Neuronal stem cell (in vitro differentiated cells): ENCODE measurements at places on chromosomes 12 and 14.

DNA sequence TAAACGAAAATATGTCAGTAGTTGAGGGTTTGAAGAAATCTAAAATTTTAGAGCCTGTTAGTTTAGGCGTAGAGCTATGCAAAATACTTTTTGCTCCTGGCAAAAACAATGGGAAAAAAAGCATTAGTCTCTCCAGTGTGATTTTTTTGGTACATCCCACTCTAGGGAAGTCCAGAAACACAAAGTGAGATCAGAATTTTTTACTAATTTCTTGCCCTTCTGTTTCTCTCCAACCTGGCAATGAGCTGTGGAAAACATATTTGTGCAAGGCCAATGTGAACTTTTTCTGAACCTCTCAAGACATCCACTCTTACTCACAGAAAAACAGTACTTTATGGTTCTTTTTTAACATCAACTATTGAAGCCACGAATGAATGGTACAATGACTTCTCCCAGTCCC lies 56.9 kb upstream of the DCN start:
- no peak for DNase-seq

- DNase-seq, result no peak
Observed at GRCh38 chr14:38290601-38291188, 34.8 kb upstream of the CLEC14A start.

DNA sequence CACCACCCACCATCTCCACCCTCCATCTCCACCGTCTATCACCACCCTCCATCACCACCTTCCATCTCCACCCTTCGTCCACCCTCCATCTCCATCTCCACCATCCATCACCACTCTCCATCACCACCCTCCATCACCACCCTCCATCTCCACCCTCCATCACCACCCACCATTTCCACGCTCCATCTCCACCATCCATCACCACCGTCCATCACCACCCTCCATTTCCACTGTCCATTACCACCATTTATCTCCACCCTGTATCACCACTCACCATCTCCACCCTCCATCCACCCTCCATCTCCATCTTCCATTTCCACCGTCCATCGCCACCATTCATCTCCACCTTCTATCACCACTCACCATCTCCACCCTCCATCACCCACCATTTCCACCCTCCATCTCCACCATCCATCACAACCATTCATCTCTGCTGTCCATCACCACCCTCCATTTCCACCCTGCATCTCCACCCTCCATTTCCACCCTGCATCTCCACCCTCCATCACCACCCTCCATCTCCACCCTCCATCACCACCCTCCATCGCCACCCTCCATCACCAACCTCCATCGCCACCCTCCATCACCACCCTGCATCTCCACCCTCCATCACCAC lies 6.1 kb upstream of the CEP170B start:
- no peak for DNase-seq

- DNase-seq, result no peak
Observed at GRCh38 chr12:120540445-120540844, 6.3 kb downstream of the RNF10 start.

DNA sequence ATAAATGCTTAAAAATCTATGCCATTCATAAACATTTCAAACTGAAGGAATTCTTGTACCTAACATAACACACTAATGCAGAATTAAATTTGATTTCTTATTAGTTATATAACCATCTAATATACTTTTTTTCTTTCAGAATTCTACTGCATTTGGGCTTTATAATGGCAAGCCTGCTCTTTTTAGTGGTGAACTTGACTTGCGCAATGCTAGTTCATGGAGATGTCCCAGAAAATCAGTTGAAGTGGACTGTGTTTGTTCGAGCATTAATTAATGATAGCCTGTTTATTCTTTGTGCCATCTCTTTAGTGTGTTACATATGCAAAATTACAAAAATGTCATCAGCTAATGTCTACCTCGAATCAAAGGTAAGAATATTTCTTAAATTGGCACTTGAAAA lies 47.3 kb downstream of the GPR137C start:
- DNase-seq, result no peak

GRCh38 chr12:8145754-8146441 lies 10.9 kb upstream of the ZNF705A start:
- DNase-seq, result peak; percentile 5

- no peak for DNase-seq
Observed at GRCh38 chr12:115203701-115204100, 519.7 kb upstream of the TBX3 start.

DNA sequence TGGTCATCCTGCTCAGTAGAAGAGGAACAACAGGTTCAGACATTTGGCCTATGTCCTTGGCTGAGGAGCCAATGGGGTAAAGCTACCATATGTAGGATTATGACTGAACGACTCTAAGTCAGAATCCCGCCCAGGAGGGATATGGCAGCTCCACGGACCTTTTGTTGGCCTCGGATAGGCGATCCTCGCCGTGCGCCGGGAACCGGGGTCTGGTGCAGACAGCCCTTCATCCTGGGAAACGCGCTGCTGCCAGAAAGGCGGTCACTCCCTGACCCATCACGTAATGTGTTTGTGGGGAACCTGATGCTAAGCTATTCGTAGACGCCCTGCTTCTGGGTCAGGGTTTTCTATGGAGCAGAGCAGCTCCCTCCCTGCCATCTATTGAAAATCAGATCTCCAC lies 178.9 kb upstream of the ALG10B start:
- no peak for DNase-seq

- no peak for DNase-seq
Observed at GRCh38 chr12:118494776-118495175, 118.4 kb downstream of the SUDS3 start.

GRCh38 chr12:80041692-80042091 lies 57.6 kb upstream of the OTOGL start:
- DNase-seq, result no peak

GRCh38 chr14:75226755-75227544 lies 50.5 kb upstream of the TMED10 start:
- no peak for DNase-seq

GRCh38 chr14:102849526-102850379 lies 72.5 kb downstream of the TRAF3 start:
- DNase-seq, result no peak

- DNase-seq, result peak; percentile 56
Observed at GRCh38 chr12:70733385-70733784, 96.2 kb upstream of the PTPRB start.

- no peak for DNase-seq
Observed at GRCh38 chr12:100371146-100371545, 14.3 kb downstream of the SLC17A8 start.

GRCh38 chr14:92577321-92577742 lies 63.8 kb downstream of the RIN3 start:
- no peak for DNase-seq

GRCh38 chr14:100246809-100247428 lies 8.0 kb downstream of the YY1 start:
- DNase-seq, result peak; percentile 43

DNA sequence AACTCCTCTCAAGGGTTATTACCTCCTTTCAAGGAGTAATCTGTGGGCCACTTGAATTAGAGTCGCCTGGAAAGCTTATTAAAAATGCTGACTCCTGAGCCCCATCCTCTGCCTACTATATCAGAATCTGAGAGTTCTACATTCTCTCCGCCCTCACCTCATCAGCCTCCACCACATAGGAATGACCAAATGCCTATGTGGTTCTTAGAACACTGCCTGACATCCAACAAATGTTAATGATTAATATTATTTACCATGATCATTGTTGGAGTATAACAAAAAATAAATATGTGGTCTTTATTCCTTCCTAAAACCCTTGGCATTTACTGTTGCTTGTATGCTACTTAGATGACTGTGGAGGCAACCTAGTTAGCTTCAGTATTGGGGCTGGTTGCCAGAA lies 91.9 kb downstream of the BBS10 start:
- DNase-seq, result no peak

- no peak for DNase-seq
Observed at GRCh38 chr12:98754095-98754494, 109.0 kb downstream of the APAF1 start.

GRCh38 chr14:95432144-95433093 lies 84.0 kb downstream of the SYNE3 start:
- DNase-seq, result no peak

DNA sequence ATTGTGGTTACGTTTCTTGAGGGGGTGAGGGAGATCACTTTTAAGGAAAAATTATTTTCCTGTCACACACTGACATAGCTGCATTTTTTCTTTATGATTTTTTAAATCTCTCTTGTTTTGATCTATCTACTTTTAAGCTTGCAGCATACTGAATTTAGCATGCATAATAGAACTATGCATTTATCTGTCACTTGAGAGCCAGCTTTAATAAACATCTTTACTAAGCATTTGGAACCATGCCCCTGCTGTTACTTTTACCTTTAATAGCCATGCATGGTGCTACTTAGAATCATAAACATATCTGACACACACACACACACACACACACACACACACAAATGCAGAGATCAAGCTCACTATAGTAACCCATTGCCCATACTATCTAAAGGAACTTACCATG lies 486.2 kb downstream of the NELL2 start:
- no peak for DNase-seq

- DNase-seq, result no peak
Observed at GRCh38 chr12:112524676-112525425, 106.1 kb downstream of the PTPN11 start.

DNA sequence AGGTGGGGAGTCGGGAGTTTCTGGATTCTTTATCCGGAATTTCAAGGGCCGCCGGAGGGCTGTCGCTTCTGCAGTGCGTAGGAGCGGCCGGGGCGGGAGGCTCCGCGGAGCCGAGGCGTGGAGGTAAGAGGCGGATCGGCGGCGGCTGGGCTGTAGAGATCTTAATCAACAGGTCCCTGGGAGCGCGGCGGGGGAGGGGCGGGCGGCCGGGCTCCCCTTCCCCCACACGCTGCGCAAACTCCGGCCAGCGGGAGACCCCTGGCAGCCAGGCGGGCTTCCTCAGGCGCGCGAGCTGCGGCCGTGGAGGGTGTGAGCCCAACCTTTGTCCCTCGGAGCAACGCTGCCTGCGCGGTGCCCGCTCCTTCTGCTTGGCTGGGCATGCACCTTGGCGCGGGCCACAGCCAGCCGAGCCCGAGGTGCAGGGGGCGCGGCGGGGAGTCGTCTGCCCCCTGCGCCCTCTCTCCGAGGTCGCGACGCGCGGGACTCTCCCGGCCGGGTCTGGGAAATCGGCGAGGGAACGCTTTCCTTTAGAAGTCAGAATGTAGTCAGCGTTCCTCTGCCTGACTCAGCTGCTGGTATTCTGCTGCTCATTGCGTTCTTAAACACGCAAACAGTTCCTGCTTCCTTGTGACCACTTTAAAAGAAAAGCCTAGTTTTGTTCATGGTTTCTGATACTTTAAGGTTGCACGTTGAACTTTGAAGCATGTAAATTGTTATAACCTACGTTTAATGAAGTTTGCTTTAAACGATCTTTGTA lies at the start of gene PALS1:
PALS1 (plus strand) TSS at position 25 of the 757 bp plus-strand sequence. CDS start 37,736 bp downstream, outside the sequence.
- no peak for DNase-seq

DNA sequence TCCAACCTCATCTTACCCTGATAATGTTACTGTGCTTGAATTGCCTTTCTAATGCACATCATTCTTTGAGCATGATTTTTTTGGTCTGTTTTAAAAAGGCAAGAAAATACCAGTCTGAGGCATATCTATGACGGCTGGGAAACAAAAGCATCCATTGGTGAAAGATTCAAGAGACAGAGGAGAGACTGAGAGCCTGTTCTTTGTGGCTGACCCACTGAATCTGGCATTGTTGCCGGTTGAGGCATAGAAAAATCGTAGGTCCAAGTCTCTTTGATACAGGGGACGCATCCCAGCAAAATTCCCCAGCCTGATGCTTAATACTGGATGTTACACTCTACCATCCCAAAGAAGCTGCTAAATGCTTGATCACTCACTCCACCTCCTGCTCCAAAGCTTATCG lies 2.9 kb upstream of the KLHL42 start:
- DNase-seq, result no peak

- no peak for DNase-seq
Observed at GRCh38 chr12:91983935-91984334, 161.7 kb downstream of the BTG1 start.

DNA sequence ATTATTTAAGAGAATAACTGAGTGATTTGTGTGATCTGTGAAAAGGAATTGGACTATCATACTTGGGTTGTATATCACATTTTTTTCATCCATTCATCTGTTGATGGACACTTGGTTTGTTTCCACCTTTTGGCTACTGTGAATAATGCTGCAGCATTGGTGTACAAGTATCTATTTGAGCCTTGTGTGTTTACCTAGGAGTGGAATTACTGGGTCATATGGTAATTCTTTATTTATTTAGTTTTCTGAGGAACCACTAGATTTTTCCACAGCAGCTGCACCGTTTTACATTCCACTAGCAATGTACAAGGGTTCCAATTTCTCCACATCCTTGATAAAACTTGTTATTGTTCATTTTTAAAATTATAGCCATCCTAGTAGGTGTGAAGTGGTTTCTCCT lies 56.1 kb downstream of the APAF1 start:
- no peak for DNase-seq

- peak; percentile 6 for DNase-seq
Observed at GRCh38 chr14:94893411-94894160, 123.7 kb upstream of the GSC start.

- no peak for DNase-seq
Observed at GRCh38 chr14:57071639-57072038, 197.1 kb downstream of the EXOC5 start.

DNA sequence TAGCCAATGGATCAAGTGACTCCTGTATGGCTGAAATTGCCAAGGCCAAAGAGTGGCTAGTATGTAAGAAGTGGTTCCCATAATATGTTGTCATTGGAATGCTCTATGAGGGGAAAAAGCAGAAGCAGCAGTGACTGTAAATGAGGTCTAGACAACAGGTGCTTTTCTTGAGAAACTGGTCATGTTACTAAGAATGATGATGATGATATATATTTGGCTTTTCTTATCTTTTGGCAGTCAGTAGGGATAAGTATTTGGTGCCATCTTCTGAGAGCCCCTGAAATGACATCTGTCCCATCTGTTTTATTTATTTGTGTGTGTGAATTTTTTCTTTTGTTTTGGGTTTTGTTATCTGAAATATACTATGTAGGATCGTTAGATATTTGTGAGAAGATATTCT lies 141.7 kb downstream of the SYT1 start:
- no peak for DNase-seq

DNA sequence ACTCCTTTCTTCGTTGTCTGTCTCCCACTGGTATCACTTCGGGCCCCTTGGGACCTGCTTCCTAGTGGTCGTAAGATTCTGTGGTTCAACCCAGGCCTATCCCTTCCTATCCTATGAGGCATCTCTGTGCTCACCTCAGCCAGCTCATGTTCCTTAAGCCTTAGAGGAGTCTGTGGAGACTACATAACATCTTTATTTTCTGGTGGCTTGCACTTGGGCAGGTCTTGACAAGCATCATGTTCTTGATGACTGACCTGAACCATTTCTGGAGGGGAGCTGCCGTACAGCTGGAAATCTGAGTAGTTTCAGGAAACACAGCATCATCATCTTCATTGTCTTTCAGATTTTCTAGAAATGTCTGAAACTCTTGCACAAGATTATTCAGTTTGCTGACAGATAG lies 69.3 kb downstream of the PPFIBP1 start:
- no peak for DNase-seq

- no peak for DNase-seq
Observed at GRCh38 chr14:60014402-60014801, 77.3 kb upstream of the PCNX4 start.

GRCh38 chr14:89247457-89248122 lies 169.4 kb downstream of the FOXN3 start:
- no peak for DNase-seq
